HAP-1 (cell line): ENCODE measurements at places on chromosomes 5 and 9.
A peak's percentile ranks its signal among the peaks of the same experiment; 100 is the strongest.

DNA sequence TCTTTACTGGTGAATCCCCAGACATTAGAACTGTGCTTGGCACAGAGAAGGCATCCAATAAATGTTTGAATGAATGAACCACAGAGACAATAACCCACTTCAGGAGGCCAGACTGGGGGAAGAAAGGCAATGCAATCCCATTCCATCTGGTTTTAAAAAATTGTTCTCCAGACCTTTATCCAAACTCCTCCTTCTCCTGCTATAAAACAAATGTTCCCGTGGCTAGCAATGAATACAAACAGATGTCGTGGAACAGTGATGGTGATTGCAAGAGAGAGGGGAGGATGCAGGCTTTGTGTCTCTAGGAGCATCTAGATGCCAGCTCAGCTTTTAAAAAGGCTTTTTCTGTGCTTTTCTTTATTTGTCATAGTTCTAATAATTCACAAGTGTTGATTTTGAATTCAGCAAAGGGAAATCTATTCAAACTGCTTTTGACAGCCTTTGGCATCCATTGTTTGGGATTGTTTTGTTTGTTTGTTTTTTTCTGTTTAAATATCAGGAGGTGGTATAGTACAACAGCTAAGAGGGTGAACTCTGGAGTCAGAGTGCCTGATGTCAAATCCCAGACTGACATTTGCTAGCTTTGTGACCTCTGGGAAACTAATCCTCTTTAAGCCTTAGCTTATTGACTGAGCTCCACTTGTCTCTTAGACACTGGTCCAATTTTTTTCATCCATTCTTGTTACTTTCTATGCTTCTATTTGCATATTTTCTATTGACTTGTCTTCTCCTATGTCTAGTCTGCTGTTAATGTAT lies 59.1 kb downstream of the TNFSF15 start:
- DNase-seq, result no peak

DNA sequence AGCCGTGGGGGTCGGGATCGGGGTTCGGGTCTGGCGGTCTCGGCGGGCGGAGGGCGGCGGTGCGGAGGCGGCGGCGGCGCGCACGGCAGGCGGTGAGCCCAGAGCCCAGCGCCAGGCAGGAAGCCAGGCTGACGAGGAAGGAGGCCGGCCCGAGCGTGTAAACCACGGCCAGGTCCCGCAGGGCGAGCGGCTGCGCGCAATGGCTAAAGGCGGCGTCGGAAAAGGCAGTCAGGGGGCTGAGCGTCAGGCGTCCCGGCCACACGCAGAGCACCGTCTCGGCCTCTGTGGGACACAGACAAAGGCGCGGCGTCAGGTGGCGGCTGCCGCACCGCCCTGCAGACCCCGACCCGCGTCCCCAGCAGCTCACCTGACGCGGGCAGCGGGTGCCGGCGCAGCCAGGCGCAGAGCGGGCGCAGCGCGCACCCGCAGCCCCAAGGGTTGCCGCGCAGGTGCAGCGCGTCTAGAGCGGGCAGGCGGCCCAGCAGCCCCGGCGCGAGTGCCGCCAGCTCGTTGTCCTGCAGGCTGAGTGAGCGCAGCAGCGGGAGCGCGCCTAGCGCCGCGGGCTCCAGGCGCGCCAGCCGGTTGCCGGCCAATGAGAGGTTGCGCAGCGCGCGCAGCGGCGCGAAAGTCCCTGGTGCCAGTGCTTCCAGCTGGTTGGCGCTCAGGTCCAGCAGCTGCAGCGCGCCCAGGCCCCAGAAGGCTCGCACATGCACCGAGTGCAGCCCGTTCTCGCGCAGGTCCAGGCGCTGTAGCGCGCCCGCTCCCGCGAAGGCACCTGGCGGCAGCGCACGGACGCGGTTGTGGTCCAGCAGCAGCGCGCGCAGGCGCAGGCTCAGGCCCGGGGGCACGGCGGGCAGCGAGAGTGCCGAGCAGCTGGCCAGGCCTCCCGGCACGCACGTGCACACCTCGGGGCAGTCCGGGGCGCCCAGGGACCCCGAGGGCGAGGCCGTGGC lies 671 bp downstream of the LRRC26 start:
- DNase-seq, result no peak

GRCh38 chr9:17653947-17654465 lies 75.1 kb downstream of the SH3GL2 start:
- DNase-seq, result no peak

DNA sequence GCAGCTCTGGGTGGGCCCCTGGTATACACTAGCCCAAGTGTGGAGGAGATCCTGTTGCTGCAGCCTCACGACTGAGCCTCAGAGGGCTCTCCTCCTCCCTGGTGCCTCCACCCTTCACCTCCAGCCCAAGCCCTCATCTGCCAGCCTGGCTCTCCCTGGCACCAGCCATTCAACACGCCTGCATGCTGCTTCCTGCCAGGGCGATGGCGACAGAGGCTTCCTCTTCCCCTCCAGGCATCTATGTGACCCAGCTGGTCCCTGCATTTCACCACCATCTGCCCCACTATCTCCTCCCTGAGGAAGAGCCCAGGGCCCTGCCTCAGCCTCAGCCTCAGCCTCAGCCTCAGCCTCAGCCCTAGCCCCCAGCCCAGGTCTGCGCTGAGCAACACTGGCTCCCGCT lies 54.8 kb upstream of the ANGPTL2 start:
- no peak for DNase-seq

- DNase-seq, result peak; percentile 41
Measured at GRCh38 chr9:127763918-127764384, 14.5 kb downstream of the SH2D3C start.

GRCh38 chr9:79007701-79008483 lies 563.9 kb upstream of the TLE4 start:
- no peak for DNase-seq
